Bronchial epithelial cell (primary cell): ENCODE measurements at places on chromosomes 16 and 17. TPM values are rescaled to one million over a fixed set of nuclear protein-coding genes. Genes with fewer than 3 reads are reported as not detected.

ANKRD13B gene
- 2.0 and 2.4 TPM in 2 replicates for total RNA-seq

BCL6B gene
- not detected in 2 replicates for total RNA-seq

CALB2 gene
- 0.26 and 2.2 TPM in 2 replicates for total RNA-seq

NOG gene
- total RNA-seq: under 0.01 and 0.26 TPM in 2 replicates

TBC1D3B gene
- 0.79 and 3.1 TPM in 2 replicates for total RNA-seq

TBC1D3 gene
- not detected in 2 replicates for total RNA-seq

PIMREG gene
- 0.13 and 0.26 TPM in 2 replicates for total RNA-seq

SPATA32 gene
- total RNA-seq: under 0.01 TPM in 1 of 2 replicates, not detected in the other

SSTR5 gene
- not detected in 2 replicates for total RNA-seq

PLA2G10 gene
- not detected in 2 replicates for total RNA-seq

AOC3 gene
- total RNA-seq: 0.26 TPM in 2 replicates

HOXB7 gene
- total RNA-seq: not detected in 2 replicates

NPW gene
- 0.13 TPM in 1 of 2 replicates, not detected in the other for total RNA-seq

KRT9 gene
- total RNA-seq: 0.26 and 0.51 TPM in 2 replicates

MON1B gene
- 6.8 and 9.2 TPM in 2 replicates for total RNA-seq

TEX19 gene
- not detected in 2 replicates for total RNA-seq

ABCC12 gene
- total RNA-seq: not detected in 2 replicates

KRTAP2-2 gene
- not detected in 2 replicates for total RNA-seq

LHX1 gene
- not detected in 2 replicates for total RNA-seq

GPR179 gene
- under 0.01 TPM in 2 replicates for total RNA-seq

BRD7 gene
- 33.2 and 64.4 TPM in 2 replicates for total RNA-seq

EFCAB5 gene
- 0.26 TPM in 1 of 2 replicates, not detected in the other for total RNA-seq

CHP2 gene
- total RNA-seq: 0.26 and 0.38 TPM in 2 replicates

TNFRSF13B gene
- not detected in 2 replicates for total RNA-seq

GDPD3 gene
- 7.1 and 20.7 TPM in 2 replicates for total RNA-seq

OTOP2 gene
- under 0.01 TPM in 1 of 2 replicates, not detected in the other for total RNA-seq

BAHCC1 gene
- total RNA-seq: 0.79 and 1.8 TPM in 2 replicates

NDRG4 gene
- 2.6 and 2.8 TPM in 2 replicates for total RNA-seq

SLC5A11 gene
- total RNA-seq: not detected in 2 replicates

ABCC11 gene
- 0.13 and 0.26 TPM in 2 replicates for total RNA-seq

HEATR9 gene
- total RNA-seq: not detected in 2 replicates

TP53TG3C gene
- not detected in 2 replicates for total RNA-seq

CTF1 gene
- total RNA-seq: 0.26 and 0.38 TPM in 2 replicates

C17orf50 gene
- total RNA-seq: not detected in 2 replicates

IRX3 gene
- total RNA-seq: 2.1 and 6.0 TPM in 2 replicates

AURKB gene
- 0.64 and 1.6 TPM in 2 replicates for total RNA-seq

MYOCD gene
- total RNA-seq: under 0.01 TPM in 1 of 2 replicates, not detected in the other

HIGD1B gene
- not detected in 2 replicates for total RNA-seq

MYO15B gene
- 1.6 and 3.6 TPM in 2 replicates for total RNA-seq

TEKT1 gene
- total RNA-seq: not detected in 2 replicates

CRYBA1 gene
- not detected in 2 replicates for total RNA-seq

ENPP7 gene
- not detected in 2 replicates for total RNA-seq

AIPL1 gene
- total RNA-seq: under 0.01 TPM in 1 of 2 replicates, not detected in the other

CDYL2 gene
- total RNA-seq: 1.1 and 1.4 TPM in 2 replicates

TSPAN10 gene
- 0.53 and 0.64 TPM in 2 replicates for total RNA-seq

IGSF6 gene
- total RNA-seq: 0.26 and 0.38 TPM in 2 replicates

KRTAP4-3 gene
- not detected in 2 replicates for total RNA-seq

GAS2L2 gene
- total RNA-seq: under 0.01 TPM in 1 of 2 replicates, not detected in the other
